Osteocyte (in vitro differentiated cells): ENCODE measurements at places on chromosomes 13 and 19.

- no peak for DNase-seq
Observed at GRCh38 chr19:55276720-55277430, 3.0 kb downstream of the HSPBP1 start.

DNA sequence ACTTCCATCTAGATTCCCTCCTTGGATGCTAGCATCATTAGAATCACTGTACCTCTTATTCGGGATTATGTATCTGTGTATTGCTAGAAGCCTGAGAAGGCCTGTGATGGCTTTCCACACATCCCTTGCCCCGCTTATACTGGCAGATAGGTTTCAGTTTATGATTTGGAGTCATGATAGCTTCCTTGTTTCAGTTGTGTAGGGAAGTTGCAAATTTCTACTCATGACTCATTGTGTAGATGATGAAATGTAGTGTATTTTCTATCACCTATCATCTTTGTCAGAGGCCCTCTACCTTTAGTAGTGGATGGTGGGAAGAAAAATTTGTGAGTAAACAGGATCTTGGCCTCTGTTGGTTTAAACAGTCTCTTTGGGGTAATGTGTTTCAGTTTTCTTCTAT is 165.2 kb downstream of the GGACT start:
- DNase-seq: no peak

- DNase-seq: no peak
Observed at GRCh38 chr19:51735759-51736449, 12.1 kb upstream of the HAS1 start.

GRCh38 chr19:55066107-55066709 is 3.3 kb upstream of the RDH13 start:
- DNase-seq: no peak

DNA sequence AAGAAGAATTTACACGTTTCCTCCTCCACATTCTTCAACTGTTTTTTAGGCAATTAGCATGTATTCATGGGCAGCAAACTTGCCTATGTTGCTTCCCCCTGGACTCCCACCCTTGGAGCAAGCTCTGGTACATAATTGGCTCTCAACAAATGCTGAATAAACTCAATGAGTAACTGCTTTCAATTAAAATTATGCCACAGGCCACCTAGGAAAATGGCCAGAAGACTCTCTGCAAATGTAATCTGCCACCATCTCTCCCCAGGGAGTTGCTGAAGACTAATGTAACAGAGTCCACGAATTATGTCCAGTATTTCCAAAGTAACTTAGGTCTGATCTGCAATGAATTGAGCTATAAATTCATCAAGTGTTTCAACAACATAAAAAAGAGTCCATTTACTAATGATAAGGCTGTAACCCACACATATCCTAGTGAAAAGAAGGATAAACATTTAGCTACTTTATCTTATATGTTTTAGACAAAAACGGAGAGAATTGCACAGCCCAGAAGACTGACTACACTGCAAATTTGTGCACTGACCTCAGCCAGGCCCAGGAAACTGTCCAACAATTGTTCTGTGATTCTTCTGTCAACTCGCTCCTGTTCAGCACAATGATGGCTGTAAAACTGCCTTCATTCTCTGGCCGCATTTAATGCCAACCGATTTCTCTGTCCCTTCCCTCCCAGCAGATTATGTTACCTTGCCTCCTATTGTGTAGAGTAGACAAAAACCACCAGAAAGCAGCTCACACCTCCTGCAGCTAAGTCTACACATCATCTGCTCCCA is 808.6 kb upstream of the ARGLU1 start:
- no peak for DNase-seq

- peak; percentile 68 for DNase-seq
Observed at GRCh38 chr19:33675501-33676124, 53.9 kb downstream of the CHST8 start.

DNA sequence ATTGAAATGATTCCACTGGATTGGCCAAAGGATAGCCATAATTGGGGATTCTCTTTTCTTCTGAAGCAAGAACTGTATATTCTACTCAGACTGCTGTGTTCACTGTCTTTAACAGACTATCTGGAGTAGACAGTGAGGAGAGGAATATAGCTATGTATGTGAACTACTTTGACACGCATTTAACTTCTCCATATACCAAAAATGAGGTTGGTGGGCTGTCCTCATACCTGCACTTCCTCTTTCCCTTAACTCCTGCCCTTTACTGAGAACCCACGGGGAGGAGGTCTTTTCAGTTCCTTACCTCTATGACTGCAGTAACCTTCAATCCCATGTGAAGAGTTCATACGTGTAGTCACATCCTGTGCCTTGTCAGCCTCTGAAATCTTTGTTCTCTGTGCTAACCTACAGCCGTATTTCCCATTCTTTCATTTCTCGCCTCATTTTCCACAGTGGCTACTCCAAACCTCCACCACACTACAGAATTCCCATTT is 305.8 kb downstream of the MTUS2 start:
- no peak for DNase-seq

GRCh38 chr19:16861834-16862233 is 27.0 kb upstream of the F2RL3 start:
- no peak for DNase-seq

DNA sequence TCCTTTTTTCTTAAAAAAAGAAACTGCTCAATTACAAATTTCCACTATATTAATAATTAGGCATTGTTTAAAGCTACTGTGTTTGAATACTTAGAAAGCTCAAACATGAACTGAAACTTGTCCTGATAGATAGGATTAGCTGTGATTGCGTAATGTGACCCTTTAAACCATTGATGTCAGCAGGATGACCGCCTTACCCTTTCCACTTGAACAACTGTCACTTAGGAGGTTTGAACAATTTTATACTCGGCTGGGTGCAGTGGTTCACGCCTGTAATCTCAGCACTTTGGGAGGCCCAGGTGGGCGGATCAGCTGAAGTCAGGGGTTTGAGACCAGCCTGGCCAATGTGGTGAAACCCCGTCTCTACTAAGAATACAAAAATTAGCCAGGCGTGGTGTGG is 2.9 kb downstream of the LAMP1 start:
- DNase-seq: no peak

GRCh38 chr13:105466376-105466775 is 1069.1 kb downstream of the EFNB2 start:
- no peak for DNase-seq

GRCh38 chr13:109151255-109151654 is 521.8 kb downstream of the MYO16 start:
- DNase-seq: no peak

- no peak for DNase-seq
Observed at GRCh38 chr19:23520441-23520840, 125.2 kb upstream of the ZNF91 start.

DNA sequence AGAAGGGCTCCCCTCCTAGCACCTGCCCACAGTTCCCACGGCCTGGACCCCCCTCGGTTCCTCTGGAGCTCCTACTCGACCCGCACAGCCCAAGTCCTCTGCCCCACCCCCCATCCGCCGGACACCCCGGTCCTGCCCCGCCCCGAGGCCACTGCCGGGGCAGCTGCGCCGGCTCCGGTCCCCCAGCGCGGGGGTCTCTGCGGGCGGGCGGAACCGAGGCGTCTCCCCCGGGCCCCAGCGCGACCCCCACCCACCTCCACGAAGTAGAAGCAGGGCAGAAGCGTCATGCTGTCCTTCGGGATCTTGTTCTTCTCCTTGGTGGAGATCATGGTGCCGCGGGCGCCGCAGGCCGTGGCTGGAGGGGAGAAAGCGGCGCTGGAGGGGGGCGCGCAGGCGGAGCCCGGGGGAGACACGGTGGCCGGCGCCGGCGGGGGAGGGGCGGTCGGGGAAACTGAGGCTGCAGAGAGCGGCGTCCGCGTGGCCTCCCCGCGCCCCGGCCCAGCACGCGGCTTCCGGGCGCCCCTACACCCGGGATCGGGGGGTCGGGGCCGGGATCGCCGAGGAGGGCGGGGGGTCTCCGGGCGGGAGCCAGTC is 427 bp downstream of the PLPPR3 start:
- DNase-seq: no peak

DNA sequence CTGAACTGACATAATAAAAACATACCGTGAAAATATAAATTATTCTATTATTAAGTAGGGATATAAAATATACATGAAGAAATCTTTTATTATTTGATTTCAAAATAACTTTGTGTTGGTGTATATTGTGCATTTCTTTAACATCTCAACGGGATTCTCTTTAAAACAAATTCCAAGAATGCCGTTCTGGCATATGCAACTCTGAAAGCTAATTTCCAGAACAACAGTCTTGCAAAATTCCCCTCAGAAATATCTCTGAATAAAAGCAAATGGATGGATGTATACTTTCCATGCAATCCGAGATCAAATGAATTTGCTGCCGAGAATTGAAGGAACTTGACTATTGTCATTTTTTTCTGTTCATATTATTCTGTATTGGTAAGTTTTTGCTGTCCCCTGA is 1579.8 kb downstream of the PCDH9 start:
- no peak for DNase-seq

DNA sequence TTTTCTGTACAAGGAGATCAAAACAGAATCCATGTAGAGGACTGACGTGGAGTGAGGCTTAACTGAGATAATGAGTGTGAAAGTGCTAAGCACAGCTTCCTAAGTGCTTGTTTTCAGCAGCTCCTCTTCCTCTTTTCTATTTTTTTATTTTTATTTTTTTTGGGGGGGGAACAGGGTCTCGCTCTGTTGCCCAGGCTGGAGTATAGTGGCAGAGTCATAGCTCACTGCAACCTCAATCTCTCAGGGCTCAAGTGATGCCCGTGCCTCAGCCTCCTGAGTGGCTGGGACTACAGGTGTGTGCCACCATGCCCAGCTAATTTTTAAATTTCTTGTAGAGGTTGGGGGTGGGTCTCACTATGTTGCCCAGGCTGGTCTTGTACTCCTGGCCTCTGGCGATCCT is 5.6 kb upstream of the FOSB start:
- DNase-seq: no peak

DNA sequence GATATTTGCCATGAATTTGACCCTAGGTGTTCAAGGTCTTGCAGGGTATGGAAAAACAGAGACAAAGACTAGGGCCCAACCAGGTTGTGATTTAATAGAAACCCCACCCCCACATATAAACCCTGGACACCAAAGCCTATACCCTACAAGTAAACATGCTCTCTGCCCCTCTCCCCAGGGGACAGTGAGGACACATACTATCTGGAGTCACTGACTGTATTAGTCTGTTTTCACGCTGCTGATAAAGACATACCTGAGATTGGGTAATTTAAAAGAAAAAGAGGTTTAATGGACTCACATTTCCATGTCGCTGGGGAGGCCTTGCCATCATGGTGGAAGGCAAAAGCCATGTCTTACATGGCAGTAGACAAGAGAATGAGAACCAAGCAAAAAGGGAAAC is 88.3 kb downstream of the RAP2A start:
- no peak for DNase-seq

DNA sequence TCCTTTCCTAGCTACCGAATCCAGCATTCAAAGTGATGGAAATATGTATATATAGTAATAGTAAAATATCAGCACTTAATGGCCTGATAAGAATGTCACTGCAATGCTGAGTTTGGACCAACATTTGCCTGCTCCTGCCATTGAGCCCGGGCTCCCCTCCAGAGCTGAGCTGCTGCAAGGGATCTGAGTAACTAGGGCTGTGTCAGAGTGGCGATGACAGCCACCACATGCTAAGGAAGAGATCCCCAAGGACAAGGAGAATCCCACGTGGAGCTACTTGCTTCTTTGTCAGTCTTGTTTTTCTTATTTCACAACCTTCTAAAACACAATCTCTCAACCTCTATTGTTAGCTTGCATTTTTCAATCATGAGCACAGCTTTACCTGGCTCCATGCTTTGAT is 19.5 kb upstream of the ALOX5AP start:
- DNase-seq: no peak

DNA sequence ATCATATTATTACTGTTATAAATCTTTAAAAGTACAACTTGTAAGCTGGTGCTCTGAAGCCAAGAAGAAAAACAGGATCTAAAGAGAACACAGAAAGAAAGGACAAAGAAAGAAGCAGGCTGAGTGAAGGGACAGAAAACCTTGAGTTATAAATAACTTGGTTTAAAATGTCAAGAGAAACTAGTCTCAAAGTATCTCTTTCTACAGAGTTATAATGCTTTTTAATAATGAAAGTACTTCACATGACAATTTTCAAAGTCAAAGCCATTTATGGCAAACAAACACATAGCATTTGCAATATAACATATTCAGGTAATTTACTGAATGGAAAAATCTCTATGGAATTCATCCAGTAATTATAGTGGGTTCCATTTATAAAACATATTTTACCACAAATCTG is 33.4 kb downstream of the CAB39L start:
- no peak for DNase-seq

GRCh38 chr19:19591133-19591825 is 27.2 kb downstream of the PBX4 start:
- no peak for DNase-seq

DNA sequence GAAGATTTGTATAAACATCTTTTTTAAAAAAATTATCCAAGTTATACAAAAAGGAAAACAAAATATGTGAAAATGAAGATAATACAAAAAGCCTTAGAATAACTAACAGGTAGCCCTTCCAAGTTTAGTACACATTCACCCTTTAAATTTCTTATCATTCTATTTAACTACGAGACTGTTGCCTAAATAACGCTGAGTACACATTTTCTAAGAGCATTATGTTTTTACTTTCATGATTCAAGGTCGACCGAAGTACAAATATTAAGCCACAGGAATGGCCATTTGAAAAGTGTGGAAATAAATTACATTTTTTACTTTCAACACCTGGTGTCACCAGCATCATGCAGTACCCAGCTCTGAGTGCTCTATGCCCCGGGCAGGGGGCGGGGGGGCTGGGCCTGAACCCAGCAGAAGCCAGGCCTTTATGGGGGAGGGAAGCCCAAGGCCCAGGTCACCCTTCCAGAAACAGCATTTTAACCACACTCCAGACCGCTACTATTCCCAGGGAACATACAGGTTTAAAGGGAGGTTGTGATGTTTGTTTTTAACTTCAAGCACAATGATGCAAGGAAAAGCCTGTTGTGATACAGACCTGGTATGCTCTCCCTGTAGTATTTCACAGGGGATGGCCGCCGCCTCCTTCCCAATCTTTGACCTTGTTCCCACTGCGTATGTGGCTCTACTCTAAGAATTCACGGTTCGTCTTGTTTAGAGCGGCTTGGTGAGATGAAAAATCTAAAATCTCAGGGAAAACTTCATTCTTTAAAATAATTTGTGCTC is 24.0 kb downstream of the GGACT start:
- peak; percentile 49 for DNase-seq

- DNase-seq: no peak
Observed at GRCh38 chr13:27489456-27489855, 39.1 kb upstream of the MTIF3 start.

GRCh38 chr13:94327318-94327717 is 152.2 kb downstream of the DCT start:
- no peak for DNase-seq

GRCh38 chr13:95553581-95554385 is 1.3 kb downstream of the CLDN10 start:
- no peak for DNase-seq

DNA sequence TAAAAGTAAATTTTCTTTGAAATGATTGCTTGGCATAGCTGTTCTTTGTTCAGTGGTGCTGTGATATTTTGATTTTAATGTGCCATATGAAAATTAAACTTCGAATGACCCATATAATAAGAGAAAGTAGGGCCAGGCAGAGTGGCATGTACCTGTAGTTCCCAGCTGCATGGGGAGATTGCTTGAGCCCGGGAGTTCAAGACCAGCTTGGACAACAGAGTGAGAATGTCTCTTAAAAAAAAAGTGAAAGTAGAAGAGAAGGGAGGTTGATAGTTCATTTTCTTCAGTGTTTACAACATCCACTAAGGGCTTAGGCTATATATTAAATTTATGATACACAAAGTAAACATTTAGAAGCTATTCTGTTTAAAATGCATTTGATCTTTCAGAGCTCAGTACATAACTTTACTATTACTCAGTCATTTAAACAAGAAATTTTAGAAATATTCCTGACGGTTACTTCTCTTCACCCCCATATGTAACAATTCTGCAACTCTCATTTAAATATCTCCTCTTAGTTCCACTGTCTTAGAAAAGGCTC is 17.2 kb upstream of the RFC3 start:
- DNase-seq: no peak
